ENCODE measurements at places on chromosomes 3 and 15. TPM values are rescaled to one million over a fixed set of nuclear protein-coding genes. Genes with fewer than 3 reads are reported as not detected.

Gene CPN2
- total RNA-seq = not detected

Gene DGKG
- 0.31 TPM for total RNA-seq

Gene FBLN2
- total RNA-seq = 0.86 TPM

Gene ST8SIA2
- total RNA-seq = not detected

All from hair follicular keratinocyte (primary cell).